Cortex of kidney (tissue), 1 donor: ENCODE measurements at places on chromosomes 6 and 20.

DNA sequence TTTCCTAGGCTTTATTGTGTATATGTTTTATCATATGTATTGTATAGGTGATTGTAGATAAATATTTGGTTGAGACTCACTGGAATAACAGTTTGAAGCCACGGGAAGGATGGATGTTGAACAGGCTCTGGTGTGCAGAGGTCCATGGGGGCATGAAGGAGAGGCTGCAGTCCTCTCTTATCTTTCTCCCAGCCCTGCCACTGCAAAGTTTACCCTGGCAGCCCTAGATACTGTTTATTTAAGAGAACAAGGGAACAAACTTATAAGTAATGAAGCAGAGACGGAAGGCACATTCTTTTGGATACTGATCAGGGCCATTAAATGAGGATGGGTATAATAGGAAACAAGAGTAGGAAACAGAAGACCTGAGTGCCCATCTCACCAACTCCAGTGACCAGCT lies 103.6 kb upstream of the SCGN start:
- no peak for DNase-seq

GRCh38 chr6:1367771-1368170 lies 21.6 kb upstream of the FOXF2 start:
- DNase-seq, result no peak

GRCh38 chr20:62718546-62718945 lies 9.9 kb downstream of the NTSR1 start:
- DNase-seq, result no peak

DNA sequence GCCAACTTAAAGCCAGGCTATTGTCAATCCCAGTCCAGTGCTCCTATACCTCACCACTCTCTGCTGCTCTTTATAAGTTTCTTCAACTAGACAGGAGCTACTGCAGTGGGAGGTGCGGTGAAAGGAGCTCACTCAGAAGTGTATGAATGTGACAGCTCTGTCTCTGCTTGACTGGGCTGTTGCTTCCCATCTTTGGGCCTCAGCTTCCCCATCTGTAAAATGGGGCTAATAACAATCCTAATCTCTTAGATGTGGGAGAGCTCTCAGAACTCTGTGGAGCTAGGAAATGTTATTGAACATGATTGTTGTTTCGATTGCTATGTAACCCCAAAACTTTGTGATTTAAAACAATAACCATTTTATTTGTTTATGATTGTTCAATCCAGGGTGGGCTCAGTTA lies 8.4 kb upstream of the RALY start:
- DNase-seq, result no peak

DNA sequence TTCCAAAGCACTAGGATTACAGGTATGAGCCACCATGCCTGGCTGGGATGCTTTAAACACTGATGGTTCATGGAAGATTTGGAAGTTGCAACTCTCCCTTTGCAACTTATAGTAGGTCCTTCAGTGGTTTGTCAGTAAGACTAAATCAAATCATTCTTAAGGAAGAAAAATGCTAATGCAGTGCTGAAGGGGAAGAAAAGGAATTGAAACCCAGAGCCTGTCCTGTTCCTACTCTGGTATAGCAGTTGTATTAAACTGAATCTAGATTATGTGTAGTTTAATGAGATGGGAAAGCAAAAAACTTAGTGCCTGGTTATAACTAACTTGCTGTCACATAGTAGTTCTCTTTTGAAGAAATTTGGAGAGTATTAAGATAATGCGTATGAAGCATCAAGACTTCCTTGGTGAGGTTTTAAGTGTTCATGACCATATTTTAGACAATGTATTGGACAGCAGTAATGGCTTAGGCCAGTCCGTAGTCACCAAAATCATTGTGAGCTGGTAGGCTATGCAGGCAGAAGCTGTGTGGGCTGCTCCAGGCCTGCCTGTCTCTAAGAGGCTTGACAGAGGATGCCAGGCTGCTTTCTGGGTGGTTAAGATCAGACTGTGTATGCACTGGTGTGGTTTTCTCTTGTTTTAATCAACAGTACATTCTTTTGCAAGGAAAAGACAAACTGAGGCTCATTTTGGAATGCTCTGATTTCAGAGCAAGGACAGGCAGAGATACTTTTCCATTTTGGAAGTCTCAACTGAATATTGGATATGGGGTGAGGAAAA lies 14.0 kb downstream of the PAQR8 start:
- no peak for DNase-seq

DNA sequence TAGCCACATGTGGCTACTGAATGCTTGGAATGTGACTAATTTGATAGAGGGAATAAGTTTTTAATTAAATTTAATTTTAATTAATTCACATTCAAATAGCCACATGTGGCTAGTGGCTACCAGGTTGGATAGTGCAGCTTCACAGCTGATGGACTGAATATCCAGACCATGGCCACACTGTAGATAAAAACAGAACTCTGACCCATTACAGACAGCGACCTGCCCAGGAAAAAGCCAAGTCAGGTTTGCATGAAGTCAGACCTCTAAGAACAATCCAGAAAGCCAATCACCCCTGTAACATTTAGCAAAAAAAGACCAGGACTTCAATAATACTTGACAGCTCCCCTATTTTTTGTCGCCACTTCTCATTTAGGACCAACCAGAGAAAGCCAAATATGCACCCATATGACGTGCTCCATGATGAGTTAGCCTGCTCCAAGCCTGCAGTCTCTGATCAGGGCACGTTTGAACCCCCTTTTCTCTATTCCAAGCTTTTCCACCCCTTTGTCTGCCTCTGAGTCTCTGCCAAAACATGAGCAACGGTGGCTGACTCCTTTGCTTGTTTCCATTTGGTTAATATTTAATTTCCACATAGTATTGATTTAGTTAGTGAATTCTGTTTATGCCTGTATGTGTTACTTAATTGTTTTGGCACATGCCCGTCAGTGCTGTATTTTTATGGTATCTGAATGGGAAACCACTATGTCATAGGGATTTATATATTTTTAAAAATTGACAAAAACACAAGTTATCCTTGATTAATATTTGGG lies 636.3 kb downstream of the UTRN start:
- DNase-seq, result no peak

DNA sequence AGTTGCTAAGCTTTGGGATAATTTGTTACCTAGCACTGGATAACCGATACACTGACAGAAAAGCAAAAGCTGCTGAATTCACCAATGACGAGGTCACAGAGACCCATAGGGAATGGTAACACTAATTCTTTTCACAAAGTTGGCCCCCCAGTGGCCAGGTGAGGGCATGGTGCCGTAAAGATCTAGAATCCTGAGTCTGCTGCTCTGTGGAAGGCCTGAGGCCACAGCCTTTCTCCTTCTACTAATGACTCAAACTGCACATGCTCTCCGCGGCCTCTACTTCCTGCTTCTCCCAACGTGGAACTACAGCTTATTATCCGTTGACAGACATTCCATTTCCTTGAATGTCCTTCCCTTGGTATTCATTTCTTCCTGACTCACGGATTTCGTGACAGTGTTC lies 127.1 kb downstream of the OPRM1 start:
- DNase-seq, result no peak

- no peak for DNase-seq
These were observed 41.9 kb downstream of the MTHFD1L start for GRCh38 chr6:150907383-150907782.

DNA sequence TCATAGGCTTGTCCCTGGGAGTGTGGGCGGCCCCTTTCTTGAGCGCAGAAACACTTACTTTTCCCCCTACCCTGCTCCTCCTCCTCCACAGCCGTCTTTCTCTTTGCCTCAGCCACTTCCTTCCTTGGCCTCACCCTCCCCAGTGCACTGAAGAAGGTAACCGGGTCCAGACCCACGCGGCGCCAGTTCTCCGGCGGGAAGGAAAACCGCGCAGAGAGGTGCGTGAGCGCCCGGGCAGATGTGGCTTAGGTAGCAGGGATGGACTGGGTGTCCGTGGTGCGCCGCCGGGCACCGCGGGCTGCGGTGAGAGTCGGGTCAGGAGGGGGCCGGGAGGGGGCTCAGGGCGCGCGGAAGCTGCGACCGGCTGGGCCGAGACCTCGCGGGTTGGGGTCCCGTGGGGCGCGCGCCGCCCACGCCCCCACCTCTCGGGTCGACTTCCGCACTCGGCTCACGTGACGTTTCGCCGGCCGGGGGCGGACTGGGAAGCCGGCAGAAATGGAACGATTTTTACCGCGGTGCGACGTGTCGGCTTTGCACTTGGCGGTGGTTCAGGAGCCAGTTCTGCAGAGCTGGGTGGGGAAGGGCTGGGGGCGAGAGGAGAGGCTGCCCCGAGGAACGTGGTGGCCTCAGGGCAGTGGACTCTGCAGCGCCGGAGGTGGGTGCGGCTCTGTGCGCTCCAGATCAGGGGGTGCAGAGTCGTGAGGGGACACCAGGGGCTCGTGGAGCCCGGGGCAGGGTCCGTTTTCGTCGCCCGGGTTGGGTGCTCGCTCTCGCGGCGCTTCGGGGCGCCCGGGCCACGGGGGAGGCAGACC lies at the start of gene ABRACL:
Gene ABRACL, plus strand, starts transcription at position 88 of the 812 bp plus-strand sequence. CDS start 5,416 bp downstream, outside the sequence.
- no peak for DNase-seq

GRCh38 chr6:53284901-53285300 lies 63.8 kb downstream of the ELOVL5 start:
- DNase-seq, result no peak

DNA sequence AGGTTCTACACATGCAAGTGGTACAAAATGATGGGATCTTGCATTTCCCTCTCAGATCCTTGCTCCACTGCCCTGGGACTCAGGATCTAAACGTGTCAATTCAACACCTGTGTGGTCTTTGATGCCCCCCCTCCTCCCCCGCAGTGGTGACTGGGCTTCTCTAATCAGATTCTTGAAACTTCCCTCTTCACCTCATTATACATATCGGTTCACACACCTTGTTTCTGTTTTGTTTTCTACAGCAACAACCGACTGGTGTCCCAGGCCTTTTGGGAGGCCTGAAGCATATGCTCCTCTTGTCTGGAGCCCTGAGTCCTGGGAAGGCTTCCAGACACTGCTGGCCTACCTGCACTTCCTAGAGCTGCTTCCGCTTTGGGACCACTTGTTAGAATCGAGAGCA lies 20.0 kb downstream of the SAMD3 start:
- no peak for DNase-seq

DNA sequence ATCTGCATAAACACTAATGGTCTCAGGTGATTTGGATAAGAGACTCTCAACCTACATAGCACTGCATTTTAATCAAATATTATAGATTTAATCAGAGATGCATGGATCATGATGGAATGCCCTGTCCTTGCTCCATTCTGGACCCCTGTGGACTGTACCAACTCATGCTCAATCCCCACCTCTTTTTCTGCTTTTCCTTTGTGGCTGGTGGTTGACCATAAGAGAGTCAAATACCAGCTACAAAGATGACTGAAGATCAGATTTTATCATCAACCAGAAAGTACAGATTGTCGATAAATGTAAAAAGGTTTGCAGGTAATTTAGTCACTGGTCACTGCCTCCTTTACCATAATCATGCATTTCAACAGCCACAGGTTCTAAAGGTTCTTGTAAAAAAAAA lies 116.2 kb downstream of the ME1 start:
- no peak for DNase-seq

GRCh38 chr20:32674362-32674789 lies 635 bp upstream of the C20orf203 start:
- DNase-seq, result no peak

DNA sequence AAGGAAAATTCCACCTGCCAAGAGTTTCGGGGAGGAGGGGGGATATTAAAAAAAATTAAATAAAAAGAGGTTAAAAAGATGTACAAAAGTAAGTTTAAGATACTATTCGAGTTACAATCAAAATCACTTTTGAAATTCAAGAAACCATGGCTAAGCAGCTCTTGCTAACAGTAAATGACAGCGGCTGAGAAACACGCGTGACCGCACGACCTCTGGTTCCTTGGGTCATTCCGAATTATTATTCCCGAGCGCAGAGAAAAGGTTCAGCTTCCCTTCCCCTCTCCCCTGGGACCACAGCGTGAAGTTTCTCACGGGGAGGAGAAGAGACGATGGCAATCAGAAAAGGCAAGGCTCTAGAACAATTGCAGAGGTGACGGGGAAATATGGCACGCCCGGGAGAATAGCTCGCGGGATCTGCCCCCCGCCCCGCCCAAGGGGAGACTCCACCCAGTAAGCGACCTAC lies 496 bp downstream of the TMEM242 start:
- no peak for DNase-seq

DNA sequence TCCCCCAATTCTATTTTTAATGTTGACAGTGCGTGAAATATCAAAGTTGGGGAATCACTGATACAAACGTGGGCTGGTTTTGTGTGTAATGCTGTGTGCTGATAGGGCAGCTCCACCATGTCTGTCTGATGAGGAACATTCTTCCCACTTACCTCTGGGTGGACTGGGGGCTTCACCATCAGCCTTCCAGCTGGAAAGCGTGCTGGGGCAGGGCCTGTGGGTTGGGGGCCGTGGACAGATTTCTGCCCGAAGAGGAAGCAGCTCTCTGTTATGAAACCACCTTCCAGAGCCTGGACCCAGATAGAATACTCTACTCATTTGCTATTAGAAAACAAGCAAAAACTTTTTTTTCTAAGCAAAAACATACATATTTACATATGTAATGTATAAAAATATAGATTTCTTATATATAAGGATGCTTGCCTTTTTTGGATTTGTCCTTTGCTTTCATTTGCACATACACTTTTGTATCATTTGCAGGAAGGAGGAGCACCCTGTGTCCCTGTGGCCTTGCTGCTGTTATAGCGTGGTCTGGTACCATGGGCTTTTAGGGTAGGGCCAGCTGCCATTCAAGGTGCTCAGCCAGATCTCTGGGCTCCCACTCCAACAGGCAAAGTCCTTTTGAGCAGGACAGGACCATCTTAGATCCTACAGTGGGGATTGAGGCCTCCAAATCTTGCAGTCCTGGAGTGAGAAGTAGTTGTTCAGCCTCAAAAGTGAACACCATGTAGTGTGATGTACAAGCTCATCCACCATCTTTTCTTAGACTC lies 48.1 kb downstream of the DUSP22 start:
- DNase-seq, result no peak

DNA sequence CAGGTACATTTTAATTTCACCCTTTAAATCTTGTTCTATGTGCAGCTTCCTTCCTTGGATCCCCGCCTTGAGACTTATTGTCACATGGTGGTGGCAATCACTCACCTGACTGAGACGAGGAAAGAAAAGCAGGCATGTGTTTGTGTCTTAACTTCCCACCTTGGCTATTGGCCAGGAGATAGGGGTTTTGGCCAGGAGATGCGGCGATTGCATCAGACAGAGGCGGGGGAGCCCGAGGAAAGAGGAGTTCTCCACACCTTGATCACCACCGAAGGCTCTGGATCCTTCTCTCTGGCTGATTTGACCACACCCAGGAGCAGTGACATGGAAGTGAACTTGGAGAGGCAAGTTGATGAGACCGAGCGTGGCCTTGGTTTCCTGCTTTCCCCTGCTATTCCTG lies 49.7 kb upstream of the EYA2 start:
- no peak for DNase-seq

- no peak for DNase-seq
These were observed 362.7 kb upstream of the SULF2 start for GRCh38 chr20:48148020-48148419.

GRCh38 chr20:33311996-33312395 lies 29.0 kb downstream of the BPIFB1 start:
- no peak for DNase-seq
